ENCODE measurements at places on chromosomes 2 and 18.

DNA sequence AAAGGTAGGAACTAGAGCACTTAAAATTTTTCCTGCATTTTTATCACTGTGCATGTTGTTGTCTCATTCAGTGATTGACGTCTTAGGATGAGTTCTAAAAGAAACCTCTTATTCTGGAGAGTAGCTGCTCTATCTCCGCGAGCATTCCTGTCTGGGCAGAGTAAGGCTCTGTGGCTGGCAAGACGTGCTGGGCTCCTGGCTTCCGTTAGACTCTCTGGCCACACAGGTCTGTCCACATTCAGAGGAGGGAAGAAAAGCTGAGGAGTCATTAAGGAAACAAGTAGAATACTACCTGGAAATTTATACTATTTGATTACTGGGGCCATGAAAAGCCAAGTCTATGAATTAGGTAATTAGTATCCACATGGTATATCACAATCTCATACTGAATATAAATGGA, 138.0 kb upstream of the DNMT3A start:
- no peak for DNase-seq

DNA sequence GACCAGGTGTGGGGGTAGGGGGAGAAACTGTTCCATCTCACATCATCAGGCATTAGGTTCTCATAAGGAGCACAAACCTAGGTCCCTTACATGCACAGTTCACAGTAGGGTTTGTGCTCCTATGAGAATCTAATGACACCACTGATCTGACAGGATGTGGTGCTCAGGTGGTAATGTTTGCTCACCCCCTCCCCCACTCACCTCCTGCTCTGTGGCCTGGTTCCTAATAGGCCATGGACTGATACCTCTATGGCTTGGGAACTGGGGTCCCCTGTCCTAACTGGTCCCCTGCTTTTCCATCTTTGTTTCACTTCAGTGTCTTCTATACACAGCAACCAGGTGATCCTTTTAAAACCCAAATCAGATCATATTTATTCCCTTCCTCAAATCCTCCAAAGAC, 267.8 kb downstream of the TNS1 start:
- DNase-seq, result no peak

DNA sequence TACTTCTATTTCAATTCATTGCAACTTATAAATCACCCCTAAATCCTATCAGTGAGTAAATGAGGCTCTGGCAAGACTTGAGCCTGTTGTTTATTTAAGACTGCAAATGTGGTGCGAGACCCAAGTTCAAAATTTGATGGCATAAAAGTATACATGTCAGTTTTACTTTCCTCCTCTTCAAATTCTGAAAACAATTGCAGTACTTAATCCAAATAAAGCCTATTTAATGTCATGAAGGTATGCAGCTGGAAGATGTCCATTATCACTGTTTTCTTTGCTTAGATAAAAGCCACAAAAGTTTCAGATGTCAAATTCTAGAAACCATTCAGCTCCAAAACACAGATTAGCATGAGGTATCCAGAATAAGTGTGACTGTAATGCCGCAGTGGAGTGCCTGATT, 3.3 kb downstream of the APCDD1 start:
- DNase-seq, result no peak

DNA sequence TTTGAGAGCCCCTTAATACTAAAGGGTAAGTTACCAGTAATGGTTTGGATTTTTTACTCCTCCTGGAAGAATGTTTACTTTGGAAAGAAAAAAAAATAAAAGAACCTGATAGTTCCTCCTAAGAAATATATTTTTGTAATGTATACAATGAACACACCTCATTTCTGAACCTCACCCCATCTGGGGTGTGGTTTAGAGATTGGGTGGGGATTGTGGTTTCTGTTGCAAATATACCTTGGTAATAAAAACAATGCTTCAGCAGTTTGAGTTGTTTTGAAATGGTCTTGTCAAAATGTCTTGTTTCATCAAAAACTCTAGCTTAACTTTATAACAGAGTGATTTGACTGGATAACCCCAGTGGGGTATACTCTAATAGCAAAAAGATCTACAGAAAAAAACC, 448.9 kb upstream of the MEIS1 start:
- DNase-seq, result no peak

DNA sequence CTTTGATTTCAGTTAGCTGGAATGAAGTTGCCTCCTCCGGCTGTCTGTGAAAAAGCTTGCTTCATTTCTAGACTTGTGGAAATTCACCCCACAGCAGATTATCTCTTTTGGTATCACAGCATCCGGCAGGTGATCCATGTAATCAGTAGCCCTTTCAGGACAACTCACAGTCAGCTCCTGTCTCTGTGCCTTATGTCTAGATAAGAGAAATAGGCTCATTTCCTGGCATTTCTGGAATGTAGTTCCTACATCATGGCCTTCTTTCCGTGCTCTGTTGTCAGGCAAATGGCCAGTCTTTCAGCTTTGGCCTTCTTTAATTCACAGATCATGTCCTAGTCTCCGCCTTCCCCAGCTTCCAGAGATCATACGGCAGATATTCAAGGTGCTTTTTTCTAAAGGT, 455.4 kb downstream of the NUP35 start:
- DNase-seq, result no peak

DNA sequence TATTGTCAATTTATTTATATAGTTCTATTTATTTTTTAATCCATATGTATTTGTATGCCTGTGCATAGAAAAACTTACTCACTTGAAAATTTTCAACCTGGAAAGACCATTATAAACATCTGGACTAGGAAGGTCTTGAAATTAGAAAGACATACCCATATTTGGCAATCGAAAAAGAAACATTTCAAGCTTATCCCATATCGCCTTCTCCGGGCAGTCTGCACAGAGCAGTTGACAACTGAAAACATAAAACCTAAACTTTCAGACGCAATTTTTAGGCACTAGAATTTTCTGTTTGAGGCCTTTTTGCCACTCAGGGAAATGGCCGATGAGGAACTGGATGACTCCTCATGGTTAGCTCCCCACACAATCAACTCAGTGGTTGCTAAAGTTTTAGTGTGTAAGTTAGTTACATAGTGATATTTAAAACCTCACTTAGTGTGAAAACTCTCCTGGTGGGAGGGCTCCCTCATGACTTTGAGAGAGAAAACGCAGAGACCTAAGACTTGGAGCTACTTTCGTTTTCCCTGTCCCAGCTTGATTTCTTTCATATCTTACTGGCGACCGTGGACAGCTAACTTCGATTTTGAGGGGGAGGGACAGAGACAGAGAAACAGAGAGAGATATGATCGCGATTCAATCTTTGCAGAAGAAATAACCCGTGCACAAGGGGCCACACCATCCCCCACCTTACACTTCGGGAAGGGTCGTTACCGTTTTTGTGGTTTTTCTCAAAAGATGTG, 3.2 kb upstream of the HOXD12 start:
- no peak for DNase-seq

Data from pulmonary artery endothelial cell (primary cell).